Omental fat pad (tissue), 4 donors: ENCODE measurements at places on chromosomes 6 and 20. TPM values are rescaled to one million over a fixed set of nuclear protein-coding genes. Genes with fewer than 3 reads are reported as not detected.

The PRKN gene
- 8.4 TPM for total RNA-seq

The NFATC2 gene
- total RNA-seq: 4.9 TPM

The LY6G6D gene
- not detected for total RNA-seq

GRCh38 chr6:44203955-44204354 lies 12.8 kb upstream of the MYMX start:
- DNase-seq: no peak

DNA sequence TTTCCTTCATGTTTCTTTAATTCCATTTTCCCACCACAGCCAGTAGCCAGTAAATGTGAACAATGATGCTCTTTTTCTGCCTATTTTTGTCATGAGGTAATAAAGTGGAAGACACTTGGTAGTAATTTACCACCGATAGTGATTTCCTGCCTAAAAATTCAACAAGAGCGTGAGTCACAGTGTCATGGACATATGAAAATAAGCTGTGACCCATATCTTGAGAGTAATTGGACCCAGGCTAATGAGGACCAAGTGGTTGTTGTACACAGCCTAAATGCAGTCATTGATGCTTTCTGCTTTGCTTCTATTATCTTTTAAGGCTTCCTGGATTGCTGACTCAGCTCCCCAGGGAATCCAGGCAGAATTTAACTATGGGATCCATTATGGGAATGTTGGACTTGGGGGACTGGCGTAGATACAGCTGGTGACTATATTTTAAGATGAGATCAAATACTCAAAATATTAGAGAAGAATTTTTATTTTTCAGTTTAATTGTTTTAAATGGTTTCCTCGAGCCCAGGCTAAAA lies 265.9 kb upstream of the FERMT1 start:
- no peak for DNase-seq

- no peak for DNase-seq
Observed at GRCh38 chr6:53724501-53724900, 58.9 kb upstream of the KLHL31 start.

DNA sequence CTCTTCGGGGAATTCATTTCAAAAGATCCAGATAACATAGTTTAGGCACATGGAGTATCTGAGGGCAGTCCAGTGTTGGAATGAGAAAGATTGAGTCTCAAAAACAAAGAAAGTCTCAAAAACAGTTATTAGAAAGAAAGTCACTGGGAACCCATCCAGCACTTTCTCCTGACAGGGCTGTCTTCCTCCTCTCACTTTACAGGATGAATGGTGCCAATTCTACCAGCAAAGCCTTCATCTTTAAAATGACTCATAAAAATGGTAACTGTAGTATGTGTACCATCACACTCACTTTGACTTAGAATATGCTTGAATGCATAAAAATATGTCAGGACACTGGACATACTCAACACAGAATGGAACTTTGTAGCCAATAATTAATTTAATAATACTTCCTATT lies 71.3 kb downstream of the SLC22A3 start:
- DNase-seq: no peak
